HuH-7 (cell line): ENCODE measurements at places on chromosomes 13 and 19.

DNA sequence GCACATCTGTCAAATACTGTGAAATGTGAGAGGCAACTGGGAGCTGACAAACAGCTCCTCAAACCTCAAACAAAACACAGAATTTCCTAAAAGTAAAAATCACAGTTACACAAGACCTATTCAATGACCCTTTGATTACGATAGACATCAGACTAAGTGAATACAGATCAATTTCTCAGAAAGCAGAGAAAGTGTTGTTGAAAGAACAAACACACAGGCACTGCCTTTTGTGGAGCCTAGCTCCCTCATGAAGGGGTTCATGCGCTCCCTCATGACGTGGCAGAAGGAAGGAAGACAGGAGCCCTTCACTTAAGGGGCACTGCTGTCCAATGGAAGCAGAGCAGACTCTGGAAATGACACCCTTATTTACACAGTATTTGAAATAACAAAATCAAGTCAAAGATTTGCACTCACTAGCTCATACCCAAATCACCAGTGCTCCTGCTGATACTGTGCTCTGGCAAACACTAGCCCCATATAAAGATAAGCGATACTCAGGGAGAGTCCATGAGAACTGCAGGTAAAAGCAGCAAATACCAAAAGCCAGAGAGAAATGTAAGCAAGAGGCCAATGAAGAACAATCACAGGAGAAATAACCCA, 144.9 kb downstream of the KLF12 start:
- DNase-seq = peak; percentile 23

DNA sequence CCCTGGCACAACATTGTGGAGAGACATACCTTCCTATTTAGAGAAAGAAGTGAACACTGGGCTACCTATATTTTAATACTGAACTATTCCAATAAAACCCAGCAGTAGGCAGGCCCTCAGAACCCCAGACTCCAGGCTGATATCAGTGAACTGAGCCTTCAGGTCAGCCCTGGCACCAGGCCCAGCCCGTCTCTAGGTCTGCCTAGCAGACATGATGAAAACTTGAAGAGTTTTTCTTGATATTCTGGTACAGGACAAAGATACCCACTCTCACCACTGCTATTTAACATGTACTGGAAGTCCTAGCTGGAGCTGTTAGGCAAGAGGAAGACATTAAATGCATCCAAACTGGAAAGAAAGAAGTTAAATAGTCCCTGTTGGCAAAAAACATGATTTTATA, 396.6 kb upstream of the SPRY2 start:
- no peak for DNase-seq

GRCh38 chr19:40791996-40792395, 7.0 kb upstream of the EGLN2 start:
- no peak for DNase-seq

DNA sequence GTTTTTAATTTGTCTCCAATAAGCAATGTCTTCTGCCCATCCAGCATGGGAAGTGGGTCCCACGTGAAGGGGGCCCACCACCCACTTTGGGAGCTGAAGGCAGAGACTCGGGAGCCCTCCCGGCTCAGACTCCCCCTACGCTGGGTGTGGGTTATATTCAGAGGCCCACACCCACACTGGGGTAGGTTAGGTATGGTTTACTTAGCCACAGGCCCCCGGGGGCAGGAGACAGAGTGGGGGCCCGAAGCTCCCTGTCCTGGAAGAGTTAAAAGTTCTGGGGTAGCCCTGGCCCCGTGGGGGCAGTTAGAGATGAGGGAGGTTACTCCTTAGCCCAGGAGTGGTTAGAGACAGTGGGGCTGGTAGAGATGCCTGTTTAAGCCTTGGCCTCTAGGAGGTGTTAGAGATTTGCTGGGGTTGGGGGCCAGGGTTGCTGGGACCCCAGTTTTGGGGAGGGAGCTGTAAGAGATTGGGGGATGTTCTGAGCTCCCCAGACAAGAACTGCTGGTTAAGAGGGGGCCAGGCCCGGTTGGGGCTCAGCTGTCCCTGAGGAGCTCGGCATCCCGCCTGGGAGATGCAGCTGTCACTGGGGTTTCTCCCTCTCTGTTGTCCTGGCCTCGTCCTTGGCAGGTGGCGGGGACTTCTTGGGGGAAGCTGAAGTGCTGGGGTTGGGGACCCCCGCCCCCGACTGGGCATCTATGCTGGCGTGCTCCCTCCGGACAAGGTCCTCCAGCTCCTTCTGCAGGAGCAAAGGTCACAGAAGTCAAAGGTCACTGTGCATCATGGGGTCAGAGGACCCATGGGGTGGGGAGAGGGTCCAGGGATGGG, 712 bp upstream of the RINL start:
- no peak for DNase-seq

DNA sequence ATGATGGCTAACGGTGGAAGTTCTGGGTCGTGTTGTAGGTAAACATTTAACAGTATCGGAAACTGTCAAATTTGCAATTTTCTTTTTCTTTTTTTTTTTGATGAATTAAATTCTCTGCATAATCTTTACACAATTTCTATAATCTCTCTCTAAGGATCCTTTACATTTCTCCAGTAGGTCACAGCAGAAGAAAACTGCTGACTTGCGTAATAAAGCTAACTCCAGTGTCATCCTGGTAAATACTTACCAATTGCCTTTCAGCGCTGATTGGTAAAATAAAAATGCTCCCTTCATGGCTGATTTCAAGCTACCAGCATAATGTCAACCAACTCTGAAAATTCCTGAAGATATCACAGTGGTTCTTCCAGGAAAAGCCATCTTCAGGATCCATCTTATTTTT, 510.5 kb upstream of the ATXN8OS start:
- DNase-seq = no peak

GRCh38 chr19:45136507-45137178, 24.1 kb downstream of the NKPD1 start:
- no peak for DNase-seq
